ENCODE measurements at places on chromosomes 7 and 10.

DNA sequence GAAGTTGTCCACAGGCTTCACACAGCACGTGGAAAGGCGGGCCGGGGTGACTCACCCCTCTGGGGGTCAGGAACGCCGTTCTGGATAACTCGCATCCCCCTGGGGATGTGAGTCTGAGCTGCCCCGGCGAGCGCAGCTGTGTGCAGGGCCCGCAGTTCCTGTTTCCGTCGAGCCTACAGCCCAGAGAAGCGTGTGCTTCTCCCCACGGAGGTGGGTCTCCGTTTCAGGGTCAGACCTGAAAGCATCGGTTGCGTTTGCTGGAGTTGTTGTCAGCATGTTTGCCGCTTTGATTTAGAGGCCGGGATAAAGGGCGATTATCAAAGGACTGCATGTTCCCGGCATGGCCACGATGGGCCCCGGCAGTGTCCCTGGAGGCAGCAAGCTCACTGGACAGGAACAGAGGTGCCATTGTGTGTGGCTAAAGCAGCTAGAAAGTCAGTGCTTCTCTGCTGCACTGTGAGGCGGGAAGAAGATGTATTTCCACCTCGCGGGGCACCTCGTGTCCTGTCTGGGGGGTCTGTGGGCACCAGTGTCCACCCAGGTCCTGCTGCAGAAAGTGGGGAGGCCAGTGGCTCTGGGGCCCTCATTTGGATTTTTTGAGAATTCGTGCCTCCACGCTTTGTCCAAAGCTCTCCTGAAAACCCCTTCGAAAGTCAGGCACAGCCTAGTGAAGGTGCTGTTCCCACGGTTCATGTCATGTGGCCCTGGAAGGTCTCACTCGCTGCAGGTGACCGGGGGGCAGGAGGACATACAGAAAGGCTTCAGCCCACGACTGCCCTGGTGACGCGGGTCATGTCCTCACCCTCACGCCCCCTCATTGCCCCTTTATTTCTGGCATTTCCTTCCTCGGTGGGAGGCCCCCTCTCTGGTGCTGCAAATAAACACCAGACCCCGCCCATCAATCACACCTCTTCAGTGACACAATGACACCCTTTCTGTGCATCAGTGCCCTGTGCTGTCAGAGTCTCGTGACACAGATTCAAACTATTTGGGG lies 27.4 kb upstream of the GDI2 start:
- no peak for DNase-seq

- DNase-seq = no peak
These were observed 21.4 kb upstream of the IMPDH1 start for GRCh38 chr7:128431221-128431620.

GRCh38 chr7:74306730-74307469 lies 17.7 kb downstream of the CLIP2 start:
- peak; percentile 27 for DNase-seq

GRCh38 chr10:61136139-61136538 lies 192.2 kb upstream of the RHOBTB1 start:
- DNase-seq = no peak

- DNase-seq = no peak
These were observed 47.9 kb upstream of the CNPY1 start for GRCh38 chr7:155594163-155594732.

DNA sequence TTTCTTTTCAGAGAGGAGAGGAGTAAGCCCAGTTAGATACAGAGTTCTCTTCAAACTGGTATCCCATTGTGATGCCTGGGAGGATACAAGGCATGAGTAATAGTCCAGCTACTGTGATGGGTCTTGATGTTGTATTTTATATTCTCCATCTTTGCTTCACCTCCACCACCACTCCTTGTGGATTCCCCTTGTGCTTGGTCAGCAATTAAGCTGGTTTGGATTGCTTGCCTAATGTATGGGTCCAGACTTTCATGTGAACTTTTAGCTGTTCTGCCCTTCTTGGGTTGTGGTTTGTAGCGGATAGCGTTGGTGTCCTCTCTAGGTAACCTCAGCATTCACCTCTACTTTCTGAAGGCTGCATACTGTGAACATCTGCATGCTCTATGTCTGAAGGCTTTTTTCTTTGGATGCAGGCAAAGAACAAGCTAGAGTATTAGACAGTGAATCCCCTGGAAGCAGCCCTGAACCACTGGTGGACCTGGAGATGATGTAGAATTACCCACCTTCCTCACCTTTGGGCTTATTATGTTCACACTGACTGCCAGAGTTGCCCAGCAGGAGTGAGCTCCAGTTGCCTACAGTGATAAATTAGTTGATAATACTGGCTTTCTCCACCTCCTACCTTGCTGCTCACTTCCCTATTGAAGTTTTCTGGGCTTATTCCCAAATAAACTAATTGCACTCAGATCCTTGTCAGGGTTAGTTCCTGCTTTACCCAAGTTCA lies 126.5 kb upstream of the MTPN start:
- no peak for DNase-seq

- no peak for DNase-seq
These were observed 131.5 kb downstream of the SPAG6 start for GRCh38 chr10:22476601-22477321.

DNA sequence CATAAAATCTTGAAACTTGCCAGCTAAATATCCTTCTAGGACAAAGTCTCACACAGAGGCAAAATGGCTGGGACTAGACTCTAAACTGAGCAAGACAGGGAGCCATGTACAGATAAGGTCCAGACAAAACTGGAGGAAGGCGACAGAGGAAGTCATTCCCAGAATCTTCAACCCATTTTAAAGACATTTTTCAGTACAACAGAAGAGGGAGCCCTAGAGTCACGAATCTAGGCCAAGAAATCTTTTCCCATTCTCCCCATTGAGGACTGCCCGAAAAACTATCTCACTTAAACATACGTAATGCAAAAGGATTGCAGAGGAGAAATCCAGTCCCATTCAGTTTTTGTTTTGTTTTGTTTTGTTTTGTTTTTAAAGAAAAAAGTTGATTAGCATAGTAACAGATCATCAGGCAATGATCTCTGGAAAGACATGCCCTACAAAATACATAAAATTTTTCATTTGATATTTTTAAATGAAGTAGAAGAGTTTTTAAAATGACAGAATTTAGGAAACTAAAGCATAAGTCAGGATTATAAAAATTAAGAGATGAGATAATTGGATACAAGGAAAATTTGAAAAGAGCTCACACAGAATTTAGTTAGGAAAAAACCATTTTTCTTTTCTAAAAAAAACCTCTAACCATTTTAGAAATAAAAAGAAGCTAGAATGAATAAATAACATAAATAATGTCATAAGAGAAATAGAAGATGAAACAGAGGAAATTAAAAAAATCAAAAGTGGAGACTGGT lies 16.9 kb upstream of the PRF1 start:
- peak; percentile 12 for DNase-seq

GRCh38 chr10:103803941-103804340 lies 51.4 kb downstream of the SH3PXD2A start:
- no peak for DNase-seq

DNA sequence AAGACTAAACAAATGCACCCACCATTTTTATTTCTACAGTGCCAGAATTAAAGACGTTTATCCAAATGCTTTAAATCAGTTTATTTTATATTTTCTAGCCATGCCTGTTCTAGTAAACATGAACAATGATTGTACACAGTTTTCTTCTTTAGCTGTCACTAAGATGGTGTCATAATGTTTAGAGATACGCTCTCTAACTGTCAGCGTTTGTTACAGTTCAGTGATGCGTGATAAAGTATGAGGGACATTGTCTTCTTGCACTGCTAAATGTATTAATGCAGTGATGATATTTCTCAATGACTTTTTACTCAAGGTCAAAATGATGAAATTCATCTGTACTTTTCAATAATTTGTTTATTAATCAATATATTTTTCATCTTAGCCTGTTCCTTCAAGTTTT lies 513.6 kb downstream of the ATRNL1 start:
- no peak for DNase-seq

- no peak for DNase-seq
These were observed 58.9 kb downstream of the HIPK2 start for GRCh38 chr7:139718859-139719258.

- no peak for DNase-seq
These were observed 242.1 kb upstream of the TCERG1L start for GRCh38 chr10:131553581-131553980.

DNA sequence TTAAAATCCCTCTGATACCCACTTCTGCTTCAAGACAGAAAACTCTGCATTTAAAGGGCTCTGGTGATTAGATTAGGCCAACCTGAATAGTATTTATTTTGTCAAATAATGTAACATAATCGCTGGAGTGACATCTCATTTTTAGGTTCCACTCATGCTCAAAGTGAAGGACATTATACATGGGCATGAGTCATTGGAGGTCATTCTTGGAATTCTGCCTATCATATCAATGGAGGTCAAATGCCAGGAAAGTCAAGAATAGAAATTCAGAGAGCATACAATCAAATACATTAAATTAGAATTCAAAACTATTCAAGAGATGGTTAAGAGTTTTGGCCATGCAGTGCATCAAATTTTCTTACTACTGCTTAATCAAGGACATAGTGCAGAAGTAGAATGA lies 50.8 kb upstream of the PRSS1 start:
- no peak for DNase-seq

GRCh38 chr7:151795168-151795811 lies 81.6 kb downstream of the PRKAG2 start:
- no peak for DNase-seq

- DNase-seq = no peak
These were observed 38.8 kb upstream of the ZRANB1 start for GRCh38 chr10:124903111-124903510.

GRCh38 chr7:18866359-18867036 lies 250.9 kb downstream of the TWIST1 start:
- peak; percentile 100 for DNase-seq

- DNase-seq = no peak
These were observed 74.9 kb downstream of the MINPP1 start for GRCh38 chr10:87579563-87579962.

- no peak for DNase-seq
These were observed 584 bp upstream of the ZMIZ1 start for GRCh38 chr10:79068203-79068561.

GRCh38 chr7:77481615-77482014 lies 55.5 kb upstream of the PTPN12 start:
- DNase-seq = no peak

- no peak for DNase-seq
These were observed 56.9 kb downstream of the IFIT5 start for GRCh38 chr10:89471110-89471809.

DNA sequence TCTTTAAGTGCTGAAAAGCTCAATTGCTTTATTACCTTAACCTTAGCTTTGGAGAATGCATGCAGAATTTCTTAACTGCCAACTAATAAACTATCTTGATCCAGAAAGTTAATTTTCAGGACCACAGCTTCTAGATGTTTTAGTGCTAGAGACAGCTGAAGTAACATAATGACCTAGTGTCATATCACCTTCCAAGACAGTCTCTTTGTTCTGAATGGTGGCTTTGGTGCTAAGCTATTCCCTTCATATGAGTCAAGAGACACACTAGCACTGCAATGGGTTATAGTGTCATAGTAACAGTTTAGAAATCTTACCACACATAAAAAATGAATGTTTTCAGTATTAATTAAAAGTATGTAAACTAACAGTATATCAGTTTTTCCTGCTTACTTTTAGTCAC lies 115.4 kb upstream of the LRRN3 start:
- DNase-seq = no peak

DNA sequence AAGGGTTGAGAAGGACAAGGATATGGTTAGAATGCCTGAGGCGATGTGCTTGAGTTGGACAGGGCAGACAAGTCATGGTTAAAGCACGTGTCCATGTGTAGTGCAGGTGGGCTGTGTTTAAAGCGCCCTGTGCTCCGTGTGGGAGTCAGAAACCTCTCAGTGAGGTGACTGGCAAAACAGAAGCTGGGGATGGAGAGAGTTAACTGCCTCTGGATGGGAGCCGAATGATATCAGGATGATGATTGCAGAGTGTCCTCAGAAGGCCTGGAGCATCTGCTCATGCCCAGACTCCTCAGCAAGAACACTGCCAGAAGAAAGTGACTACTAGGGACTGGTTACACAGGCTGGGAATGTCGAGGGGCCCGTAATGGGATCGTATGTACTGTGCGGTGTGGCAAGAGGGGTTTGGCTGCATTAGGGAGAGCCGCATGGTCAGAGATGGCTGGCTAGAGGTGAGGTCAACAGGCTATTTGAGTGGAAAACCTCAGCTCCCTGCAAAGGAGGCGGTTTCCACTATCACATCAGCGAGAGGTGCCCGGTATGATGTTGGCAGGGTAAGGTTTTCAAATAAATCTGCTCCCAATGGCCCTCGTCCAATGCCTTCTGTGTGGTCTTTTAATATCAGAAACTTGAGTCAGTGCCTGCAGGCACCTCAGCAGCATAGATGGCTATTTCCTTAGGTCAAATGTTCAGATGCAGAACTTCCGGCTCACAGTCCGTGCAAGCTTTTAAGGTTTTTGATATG lies 26.1 kb upstream of the MRC1 start:
- DNase-seq = no peak

DNA sequence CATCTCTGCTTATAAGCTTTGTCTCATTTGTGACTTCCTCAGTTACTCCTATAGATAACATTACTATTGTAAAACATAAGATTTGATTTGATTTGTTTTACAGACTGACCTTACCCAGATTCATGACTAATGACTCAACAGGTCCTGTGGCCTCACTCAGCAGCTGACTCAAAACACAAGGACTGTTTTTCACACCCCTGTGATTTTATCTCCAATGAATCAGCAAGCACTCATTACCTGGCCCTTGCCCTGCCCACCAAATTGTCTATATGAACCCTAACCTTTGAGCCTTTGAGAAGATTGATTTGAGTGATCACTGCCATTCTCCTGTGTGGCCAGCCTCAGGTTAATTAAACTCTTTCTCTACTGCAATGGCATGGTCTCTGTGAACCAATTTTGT lies 1064.6 kb upstream of the LRRTM3 start:
- DNase-seq = no peak

DNA sequence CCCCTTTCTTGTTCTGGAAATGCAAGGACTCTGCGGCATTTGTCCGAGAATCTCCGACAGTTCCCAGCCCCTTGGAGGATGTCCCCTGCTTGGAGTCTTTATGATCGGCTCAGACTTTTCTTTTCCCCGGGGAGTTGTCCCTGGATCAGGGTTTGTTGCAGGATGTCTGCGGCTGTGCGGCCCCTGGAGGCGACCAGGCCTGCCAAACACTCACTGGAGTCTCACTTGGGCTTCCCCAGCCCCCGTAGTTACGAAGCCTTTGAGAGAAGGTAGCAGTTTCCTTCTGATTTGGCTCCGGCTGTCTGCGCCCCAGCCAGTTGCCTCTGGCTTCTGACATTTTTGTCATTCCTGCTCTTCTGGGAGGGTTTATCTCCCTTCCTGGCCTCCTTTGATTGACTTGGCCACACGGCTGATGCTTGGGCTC lies 16.1 kb downstream of the COL26A1 start:
- no peak for DNase-seq

- no peak for DNase-seq
These were observed 395 bp downstream of the ZNF487 start for GRCh38 chr10:43437141-43437870.

DNA sequence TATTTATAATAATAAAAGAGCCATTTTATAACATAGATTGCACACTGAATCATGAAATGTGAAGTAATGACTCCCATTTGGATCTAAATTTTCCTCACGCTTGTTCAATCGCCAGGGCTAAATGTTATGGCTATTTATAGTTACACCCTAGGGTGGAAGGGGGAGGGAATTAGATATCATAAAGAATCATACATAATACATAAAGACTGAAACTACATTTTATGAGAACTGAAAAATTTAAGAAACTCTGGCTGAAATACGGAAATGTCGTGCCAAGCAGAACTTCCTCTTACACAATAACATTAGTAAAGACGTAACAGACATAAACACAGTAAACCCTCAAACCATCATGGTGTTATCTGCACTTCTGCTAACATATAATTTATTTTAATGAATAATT lies 327.5 kb upstream of the PHF14 start:
- no peak for DNase-seq

- no peak for DNase-seq
These were observed 23.3 kb upstream of the HSPA12A start for GRCh38 chr10:116765648-116766081.

All from AG09319 (cell line).